ENCODE measurements at places on chromosomes 12 and 14.

GRCh38 chr14:59057551-59057950, 130.9 kb upstream of the DAAM1 start:
- DNase-seq: no peak

- no peak for DNase-seq
Measured at GRCh38 chr12:76891609-76892008, 12.8 kb upstream of the CSRP2 start.

GRCh38 chr14:102949062-102949800, 26.8 kb downstream of the AMN start:
- DNase-seq: no peak

- no peak for DNase-seq
Measured at GRCh38 chr12:19148860-19149259, 19.3 kb downstream of the PLEKHA5 start.

DNA sequence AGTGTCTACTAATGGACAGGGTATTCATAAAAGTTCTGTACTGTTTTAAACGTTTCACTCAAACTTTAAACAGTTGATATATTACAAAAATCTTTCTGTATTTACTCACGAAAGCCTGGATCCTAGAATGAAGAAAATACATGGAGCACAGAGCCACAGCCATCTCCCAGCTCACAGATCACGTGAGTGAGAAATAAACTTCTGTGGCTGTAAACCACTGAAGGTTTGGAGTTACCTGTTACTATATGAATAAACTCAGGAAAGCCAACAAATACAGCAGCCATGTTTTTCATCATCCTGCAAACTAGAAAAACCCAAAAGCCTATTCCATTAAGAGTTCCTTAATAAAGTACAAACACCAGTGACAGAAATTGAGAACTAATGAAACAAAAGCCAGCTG, 867 bp upstream of the TDG start:
- DNase-seq: no peak

DNA sequence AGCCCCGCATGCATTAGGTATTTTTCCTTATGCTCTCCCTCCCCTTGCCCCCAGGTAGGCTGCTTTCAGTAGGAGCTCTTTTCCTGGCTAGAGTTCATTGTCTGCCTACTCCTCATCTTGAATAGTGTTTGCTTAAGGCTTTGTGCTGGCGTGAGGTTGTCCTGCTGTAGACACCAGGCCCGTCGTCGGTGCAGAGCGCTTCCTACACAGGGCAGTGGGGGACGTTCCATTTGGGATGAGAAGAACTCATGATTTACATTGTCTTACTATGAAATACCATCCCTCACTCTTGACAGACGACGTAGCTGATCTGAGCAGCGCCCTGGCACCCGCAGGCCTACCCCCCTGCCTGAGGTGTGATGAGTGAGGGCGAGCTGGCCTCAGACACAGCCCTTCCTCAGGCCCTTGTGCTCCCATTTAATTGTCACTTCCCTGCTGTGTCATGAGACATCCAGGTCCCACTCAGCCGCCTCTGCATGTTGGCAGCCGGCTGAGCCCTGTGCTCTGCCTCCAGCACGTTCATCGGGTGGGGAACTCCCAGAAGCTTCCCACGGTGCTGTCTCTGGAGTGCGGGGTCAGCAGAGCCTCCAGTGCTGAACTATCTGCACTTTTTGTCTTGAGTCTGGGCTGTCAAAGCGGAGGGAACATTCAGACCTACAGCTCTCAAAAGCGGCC, 76.0 kb downstream of the WDR20 start:
- DNase-seq: peak; percentile 24

GRCh38 chr12:79299447-79300198, 391.1 kb downstream of the PAWR start:
- no peak for DNase-seq

DNA sequence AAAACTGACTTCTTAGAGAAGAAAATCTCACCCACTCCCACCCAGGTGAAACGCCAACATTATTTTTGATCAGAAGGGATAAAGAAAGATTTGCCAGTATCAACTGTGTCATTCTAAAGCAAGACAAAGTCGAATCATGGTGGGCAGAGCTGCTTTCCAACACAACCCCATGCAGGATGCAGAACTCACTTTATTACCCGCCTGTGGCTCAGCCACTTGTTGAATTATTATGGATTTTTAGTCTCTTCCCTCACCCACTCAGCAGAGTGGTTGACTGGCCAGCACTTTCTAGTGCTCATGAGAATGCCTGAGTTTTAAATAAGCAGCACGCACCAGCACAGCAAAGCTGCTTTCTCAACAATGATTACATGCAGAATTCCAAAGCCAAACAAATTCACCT, 32.1 kb downstream of the CRACR2A start:
- DNase-seq: no peak

GRCh38 chr12:99154983-99155336, 492.6 kb upstream of the GARIN6 start:
- no peak for DNase-seq

DNA sequence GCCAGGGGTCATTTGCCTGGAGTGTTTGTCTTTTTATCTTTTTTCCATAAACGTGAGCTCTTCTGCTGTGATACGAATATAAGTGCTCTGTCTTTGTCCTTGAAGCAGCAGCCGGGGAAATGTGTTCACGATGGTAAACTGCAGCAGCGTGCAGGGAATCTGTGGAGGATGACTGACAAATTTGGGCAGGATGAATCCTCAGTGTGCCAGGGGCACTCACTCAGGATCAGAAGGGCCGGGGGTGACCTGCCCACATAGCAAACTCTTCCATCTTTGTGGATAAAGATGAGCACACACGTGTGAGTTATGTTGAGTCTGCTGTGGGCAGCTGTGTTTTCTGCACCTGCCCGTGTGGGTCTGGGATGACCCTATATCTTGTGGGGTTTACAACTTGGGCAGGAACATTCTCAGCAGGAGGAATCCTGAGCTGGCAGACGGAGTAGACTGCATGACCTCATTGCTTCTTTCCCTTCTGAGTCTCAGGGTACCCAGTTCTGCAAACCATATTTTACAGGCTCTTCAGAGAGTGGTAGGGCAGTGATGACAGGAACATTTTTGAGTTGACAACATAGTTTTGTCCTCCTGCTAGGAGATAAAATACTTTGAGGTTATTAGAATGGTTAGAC, 711 bp downstream of the ANO4 start:
- no peak for DNase-seq

GRCh38 chr12:88325076-88325815, 183.1 kb downstream of the TMTC3 start:
- DNase-seq: no peak

DNA sequence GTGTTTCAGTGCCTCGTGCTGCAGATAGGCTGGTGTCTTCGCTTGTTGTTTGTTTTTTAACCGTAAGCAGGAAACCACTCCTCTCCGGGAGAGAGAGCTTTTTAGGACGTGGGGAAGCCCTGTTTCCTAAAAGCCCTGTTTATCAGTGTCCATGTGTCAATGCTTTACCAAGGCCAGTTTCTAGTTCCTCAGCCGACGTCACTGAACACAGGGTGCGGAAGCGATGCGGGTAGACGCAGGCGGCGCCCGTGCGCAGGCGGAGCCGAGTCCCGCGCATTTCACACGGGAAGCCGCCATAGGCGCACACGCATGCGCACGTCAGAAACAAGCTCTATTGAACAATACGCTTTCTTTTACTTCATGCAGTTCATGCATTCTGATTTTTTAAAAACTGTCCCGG, 79.8 kb downstream of the GLT1D1 start:
- no peak for DNase-seq

DNA sequence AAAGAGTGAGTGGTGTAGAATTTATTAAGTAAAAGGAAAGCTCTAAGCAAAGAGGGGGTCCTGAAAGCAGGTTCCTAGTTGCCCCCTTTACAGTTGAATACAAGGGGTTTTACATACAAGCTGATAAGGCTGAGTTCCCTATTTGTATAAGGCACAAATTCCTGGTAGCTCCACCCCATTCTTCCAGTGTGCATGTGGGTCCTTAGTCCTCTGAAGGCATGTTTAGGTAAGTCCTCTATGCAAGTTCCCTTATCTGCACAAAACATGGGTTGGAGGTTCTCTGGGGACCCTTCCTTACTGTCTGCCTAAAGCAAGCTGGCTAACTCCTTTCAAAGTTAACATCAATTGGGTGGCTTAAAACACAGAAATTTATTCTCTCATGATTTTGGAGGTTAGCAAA, 2.9 kb upstream of the FAR2 start:
- no peak for DNase-seq

- DNase-seq: no peak
Measured at GRCh38 chr14:104528496-104528895, 51.1 kb upstream of the C14orf180 start.

- no peak for DNase-seq
Measured at GRCh38 chr12:44053549-44054127, 217.8 kb downstream of the TMEM117 start.

- DNase-seq: no peak
Measured at GRCh38 chr14:39366460-39367386, 65.5 kb downstream of the FBXO33 start.

DNA sequence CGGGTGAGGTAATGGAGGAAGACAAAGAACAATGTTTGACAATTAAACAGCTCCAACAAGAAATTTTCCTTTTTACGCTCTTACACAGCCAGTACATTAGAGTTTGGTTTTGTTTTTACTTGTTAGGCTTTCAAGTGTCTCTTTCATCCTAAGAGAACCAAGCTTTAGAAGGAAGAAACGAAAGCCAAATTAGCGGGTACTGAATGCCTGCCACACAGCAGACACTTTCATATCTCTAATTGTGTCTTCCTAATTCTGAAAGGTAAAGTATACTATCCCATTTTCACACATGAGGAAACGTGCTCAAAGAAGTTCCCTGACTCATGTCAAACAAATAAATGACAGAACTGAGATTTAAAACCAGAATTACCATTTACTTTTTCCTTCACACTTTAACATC, 65.0 kb downstream of the CDK17 start:
- no peak for DNase-seq

GRCh38 chr14:101595887-101596721, 34.8 kb downstream of the DIO3 start:
- DNase-seq: no peak

DNA sequence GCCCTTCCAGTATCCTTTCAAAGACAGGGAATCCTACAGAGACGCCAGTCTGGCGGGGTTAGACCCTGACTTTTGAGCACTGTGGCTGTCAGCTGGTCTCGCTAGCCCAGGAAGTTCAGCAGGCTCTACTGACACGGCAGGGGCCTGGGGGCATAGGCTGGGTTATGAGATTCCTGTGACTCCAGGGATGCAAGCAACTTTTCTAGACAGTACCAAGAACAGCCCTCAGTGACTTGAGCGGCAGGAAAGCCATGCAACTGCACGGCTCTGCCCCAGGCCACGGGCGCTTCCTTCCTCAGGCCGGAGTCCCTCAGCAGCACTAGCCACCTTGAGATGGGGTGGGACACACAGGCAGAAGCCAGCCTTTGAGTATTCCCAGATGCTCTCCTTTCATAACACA, 5.1 kb upstream of the SIVA1 start:
- no peak for DNase-seq
